ENCODE measurements at places on chromosomes 12 and 14. TPM values are rescaled to one million over a fixed set of nuclear protein-coding genes. Genes with fewer than 3 reads are reported as not detected.

Gene NEUROD4
- total RNA-seq: not detected

DNA sequence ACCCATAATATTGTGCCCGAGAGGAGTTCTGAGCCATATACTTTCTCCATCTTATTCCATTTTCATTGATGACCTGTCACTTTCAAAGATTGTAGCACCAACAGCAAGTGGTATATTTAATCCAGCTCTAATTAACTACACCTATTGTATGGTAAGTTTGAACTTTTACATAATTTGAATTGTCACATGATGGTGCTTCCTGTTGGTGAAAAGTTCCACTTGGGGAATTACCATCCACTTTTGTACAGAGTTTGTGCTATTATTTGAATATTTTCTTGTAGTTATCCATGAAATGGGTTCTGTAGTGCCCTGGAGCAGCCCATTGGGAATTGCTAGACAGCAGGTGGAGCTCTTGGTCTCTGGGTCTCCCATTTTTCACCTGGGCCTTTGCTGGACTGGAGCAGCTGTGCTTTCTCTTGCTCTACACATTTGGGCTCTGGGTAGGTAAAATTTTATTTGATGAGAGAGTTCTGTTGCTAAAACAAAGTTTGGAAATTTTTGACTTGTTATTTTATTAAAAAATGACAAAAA is 3.0 kb downstream of the SMCO3 start:
- peak; percentile 32 for DNase-seq

- no peak for DNase-seq
Observed at GRCh38 chr12:88549929-88550328, 30.3 kb downstream of the KITLG start.

Gene CLMN
- total RNA-seq: 0.59 TPM

DNA sequence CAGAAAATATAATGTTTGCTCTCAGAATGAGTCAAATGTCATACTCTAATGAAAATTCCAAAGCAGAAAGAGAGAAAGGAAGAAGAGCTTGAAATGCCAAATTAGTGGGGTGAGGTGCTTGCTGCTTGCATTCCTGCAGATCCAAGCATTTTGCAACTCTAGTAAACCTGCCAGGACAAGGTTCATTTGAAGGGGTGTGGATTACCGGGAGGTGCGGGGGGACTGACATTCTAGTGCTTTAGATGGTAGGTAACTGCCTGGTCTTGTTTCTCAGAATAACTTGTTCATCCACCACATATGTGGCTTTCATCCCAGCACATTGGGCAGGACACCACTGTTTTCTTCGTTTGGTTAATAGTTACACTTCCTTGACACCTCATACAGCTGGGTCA is 144.4 kb downstream of the AKAP6 start:
- no peak for DNase-seq

GRCh38 chr12:25347716-25348592 is 97.2 kb upstream of the KRAS start:
- no peak for DNase-seq

DNA sequence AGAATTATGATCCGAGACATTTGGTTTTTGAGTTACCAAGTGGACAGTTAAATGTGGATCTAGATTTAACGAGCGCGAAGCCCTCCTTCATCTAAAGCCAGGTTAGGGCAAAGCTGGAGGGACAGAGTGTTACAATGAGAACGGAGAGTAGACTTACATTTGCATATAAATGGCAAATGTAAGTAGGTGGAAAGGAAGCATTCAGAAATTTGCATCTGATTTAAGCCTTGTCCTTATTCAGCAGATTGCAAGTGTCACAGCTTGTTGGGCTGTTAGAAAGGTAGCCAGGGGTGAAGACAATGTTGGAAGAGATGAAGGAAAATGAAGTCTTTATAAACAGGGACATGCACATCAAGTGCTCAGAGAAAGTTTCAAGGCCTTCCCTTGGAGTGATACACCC is 806.2 kb downstream of the GALC start:
- DNase-seq: no peak

Gene KCNK13
- total RNA-seq: not detected

Gene BHLHE41
- total RNA-seq: 7.8 TPM

- DNase-seq: no peak
Observed at GRCh38 chr12:79275631-79276030, 411.1 kb downstream of the SYT1 start.

DNA sequence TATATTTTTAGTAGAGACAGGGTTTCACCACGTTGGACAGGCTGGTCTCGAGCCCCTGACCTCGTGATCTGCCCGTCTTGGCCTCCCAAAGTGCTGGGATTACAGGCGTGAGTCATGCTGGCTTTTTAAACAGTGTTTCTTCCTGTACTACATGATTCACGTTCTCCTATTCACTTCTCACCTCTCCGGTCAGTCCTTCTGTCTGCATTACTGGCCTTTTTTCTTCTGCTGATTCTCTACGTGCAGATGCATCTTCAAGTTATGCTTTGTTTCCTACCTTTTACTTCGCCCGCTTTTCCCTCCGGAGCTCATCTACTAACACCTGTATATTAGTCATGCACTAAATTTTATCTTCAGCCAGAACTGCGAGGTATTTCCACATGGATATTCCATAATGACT is 296.2 kb upstream of the FLRT2 start:
- peak; percentile 48 for DNase-seq

GRCh38 chr14:74834692-74835392 is 41.1 kb downstream of the PROX2 start:
- DNase-seq: no peak

Gene RITA1
- total RNA-seq: 39.5 TPM

Gene KLRC1
- total RNA-seq: not detected

- no peak for DNase-seq
Observed at GRCh38 chr12:44874981-44875416, 1.1 kb downstream of the NELL2 start.

DNA sequence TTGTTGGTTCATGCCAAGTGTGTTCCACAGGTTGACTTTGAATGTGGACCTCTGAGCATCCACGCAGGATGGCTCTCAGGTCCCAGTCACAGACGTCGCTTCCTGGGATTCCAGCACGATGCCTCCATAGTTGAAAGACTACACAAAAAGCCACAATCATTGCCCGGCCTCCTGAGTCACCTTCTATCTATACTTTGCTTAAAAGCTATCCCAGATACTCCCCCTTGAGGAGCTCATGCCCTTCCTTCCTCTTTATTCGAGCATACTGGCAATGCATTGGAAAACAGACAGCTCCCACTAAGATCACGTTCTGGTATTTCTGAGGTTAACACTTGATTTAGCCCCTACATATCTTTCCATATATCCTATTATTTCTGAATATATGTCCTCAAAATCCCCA is 40.1 kb downstream of the ZNF664 start:
- DNase-seq: no peak

Gene HRK
- not detected for total RNA-seq

- DNase-seq: no peak
Observed at GRCh38 chr12:54129028-54129903, 59.5 kb downstream of the SMUG1 start.

GRCh38 chr14:53542732-53543131 is 389.6 kb upstream of the DDHD1 start:
- DNase-seq: peak; percentile 38

Gene DNAH10
- total RNA-seq: 0.10 TPM

DNA sequence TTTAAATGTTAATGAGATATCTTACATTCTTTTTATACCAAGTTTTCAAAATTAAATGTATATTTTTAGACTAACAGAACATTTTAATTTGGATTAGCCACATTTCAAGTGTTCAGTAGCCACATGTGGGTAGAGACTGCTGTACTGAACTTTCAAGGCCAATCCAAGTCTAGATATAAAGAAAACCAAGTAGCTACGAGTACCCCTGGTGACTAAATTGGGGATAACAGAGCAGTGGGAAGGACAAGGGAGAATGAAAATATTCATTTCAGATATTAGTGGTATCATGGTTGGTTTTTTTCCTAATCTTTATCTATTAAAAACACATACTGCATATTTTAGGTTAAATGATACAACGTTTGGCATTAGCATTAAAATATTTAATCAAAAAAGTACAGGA is 69.4 kb upstream of the RHOJ start:
- peak; percentile 1 for DNase-seq

DNA sequence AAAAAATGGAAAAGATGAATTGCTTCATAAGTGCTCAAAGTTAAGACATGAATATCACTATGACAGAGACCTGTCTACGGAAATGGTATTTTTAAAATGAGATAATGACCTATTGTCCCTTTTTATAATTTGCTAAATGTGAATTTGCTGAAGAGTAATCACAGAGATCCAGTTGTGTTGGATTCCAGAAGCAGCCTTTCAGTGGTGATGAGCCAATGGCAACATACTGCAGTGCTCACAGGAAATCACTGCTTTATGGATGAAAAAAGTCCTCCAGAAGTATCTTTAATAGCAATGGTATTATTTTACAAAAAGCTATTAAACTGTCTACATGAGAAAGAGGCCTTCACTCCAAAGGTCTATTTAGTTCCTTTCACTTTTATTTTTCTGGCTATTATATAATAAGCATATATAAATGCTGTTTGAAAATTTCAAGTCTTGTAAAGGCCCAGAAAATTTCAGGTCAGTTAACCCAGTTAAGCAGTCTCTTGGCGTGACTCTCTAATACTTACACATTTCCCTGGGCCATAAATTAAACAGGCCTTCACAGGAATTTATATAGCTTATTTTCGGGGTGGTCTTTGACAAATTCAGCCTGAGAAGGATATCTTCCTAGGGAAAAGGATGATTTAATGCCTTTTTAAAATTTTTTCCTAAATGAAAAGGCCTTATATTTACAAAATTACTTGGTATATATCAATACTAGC is 55.4 kb downstream of the KCNJ8 start:
- DNase-seq: no peak

GRCh38 chr12:107109726-107110719 is 16.7 kb upstream of the CRY1 start:
- DNase-seq: peak; percentile 0

Gene ITFG2
- total RNA-seq: 9.3 TPM

Gene B3GNT4
- not detected for total RNA-seq

DNA sequence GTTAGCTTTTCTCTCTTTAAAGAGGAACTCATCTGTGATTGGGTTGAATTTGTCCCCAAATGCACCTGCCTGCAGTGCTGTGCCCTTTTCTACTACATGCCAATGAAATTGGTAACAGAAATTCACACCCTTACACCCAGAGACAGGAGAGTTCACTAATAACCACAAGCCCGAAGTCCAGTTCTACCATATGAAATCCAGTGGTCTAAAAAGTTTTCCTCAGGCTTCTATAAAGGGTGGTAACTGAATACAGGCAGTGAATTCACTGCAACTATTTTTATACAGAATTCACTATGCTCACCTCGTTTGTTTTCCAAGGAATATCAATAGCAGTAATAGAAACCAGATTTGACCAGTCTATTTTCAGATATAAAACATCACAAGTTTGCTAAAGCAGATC is 31.5 kb upstream of the SOS2 start:
- no peak for DNase-seq

GRCh38 chr12:14264316-14264715 is 101.2 kb upstream of the ATF7IP start:
- peak; percentile 46 for DNase-seq

DNA sequence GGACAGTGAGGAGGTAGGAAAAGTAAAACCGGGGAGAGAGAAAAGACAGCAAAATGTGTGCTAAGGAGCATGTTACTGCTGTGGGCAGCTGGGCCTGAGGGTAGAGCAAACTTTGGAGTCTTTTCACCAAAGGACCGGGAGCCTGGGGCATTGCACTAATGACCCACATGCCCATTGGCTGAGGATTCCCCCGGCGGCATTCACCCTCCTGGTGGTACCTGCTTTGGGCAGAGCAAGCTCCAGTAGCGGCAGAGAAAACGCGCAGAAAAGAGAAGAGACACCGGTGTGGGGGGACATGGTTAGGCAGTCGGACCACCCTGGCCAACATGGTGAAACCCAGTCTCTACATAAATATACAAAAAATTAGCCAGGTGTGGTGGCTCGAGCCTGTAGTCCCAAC is 83.4 kb upstream of the ESRRB start:
- DNase-seq: no peak

DNA sequence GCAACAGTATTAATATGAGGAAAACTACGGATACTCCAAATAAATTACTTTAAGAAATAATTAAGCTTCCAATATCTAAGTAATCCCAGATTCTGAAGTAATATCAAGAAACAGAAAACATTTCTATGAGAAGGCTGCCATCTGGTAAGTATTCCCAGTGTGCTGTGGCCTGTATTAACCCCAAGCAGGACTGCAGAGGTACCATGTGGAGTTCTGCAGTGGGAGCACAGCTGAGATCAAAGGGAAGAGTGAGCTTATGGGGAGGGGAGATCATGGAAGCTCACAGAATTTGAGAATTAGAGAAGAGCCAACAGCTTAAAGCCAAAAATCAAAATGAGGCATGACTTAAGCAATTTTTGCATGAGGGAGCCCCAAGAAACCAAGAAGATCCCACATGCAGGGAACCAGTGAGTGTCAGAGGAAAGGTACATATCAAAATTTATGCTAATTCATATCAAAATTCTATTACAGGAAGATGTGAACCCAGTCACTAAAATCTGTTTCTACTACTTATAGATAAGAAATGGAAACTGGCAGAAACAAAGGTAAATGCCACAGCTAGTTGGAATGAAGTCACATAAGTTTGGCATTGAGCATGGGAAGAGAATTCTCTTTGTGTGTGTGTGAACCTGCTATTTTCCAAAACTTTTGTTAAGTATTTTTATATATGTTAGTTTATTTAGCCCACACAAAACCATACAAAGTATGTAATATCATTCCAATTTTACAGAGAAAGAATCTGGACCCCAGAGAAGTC is 62.6 kb upstream of the KITLG start:
- DNase-seq: no peak

Gene TPPP2
- not detected for total RNA-seq

Gene SERPINA10
- total RNA-seq: not detected

GRCh38 chr14:34926552-34926951 is 51.4 kb upstream of the BAZ1A start:
- no peak for DNase-seq

GRCh38 chr12:44875417-44875953 is 630 bp downstream of the NELL2 start:
- DNase-seq: no peak

Data from RPMI7951 (cell line).